Stimulated activated CD4-positive, alpha-beta T cell treated with anti-CD3 and anti-CD28 coated beads, Interleukin-1b, Interleukin-23, amount 100 ng/mL, for 1 hour (primary cell): ENCODE measurements at places on chromosomes 7 and 10.

GRCh38 chr7:113100121-113100603 lies 13.5 kb upstream of the GPR85 start:
- DNase-seq: no peak

- no peak for DNase-seq
Measured at GRCh38 chr10:1567152-1567551, 170.2 kb downstream of the ADARB2 start.

GRCh38 chr10:86164174-86164774 lies 202.3 kb downstream of the GRID1 start:
- DNase-seq: no peak

DNA sequence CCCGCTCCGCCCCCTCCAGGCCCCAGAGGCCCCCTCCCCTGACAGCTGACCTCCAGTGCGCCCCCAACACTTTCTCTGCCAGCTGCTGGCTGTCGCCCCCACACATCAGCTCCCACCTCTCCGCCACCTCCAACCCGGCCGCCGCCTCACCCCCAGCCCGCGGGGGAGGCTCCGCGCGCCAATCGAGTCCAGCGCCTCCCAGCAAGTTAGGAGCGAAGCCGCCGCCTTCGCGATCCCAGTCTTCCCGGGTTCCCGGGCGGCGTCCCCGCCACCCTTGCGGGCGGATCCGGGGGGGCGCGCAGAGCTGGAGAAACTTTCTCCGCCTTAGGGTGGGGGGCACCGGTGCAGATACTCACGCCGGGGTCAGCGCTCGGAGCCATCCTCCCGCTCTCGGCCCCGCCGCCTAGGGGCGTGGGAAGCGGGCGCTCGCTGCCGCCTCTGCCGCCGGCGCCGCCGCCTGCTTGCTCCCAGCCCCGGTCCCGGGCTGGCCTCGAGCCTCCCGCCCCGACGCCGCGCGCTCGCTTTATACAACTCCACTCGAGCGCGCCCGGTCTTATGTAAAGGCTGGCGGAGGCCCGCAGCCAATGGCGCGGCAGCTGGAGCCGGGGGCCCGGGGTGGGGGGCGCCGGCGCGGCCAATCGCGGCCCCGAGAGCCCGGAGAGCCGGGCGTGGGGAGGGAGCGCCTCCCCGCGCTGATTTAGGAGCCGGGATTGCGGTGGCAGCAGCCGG lies at the start of gene CRTAC1:
Gene CRTAC1, minus strand, starts transcription at position 529 of the 729 bp plus-strand sequence. Its CDS starts 149 bp downstream, at position 380.
- no peak for DNase-seq

DNA sequence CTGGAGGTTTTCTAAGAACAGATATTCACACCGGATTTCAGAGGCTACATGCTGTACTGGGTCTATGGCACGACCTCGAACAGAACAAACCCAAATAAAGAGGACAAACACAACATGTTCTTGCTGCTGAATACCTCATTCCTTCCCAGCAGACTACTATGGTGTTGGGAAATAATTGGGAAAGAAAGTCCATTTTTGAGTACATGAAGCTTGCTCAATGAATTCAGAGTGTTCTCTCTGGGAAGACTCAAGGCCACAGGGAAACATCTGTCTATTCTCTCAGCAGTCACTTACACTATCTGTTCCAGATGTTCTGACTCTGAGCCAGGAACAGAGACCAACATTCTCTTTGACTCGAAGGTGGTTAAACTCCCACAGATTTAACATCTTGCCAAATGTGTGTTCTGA lies 30.9 kb downstream of the LAMB1 start:
- no peak for DNase-seq

- no peak for DNase-seq
Measured at GRCh38 chr10:30639946-30640786, 10.6 kb upstream of the LYZL2 start.

DNA sequence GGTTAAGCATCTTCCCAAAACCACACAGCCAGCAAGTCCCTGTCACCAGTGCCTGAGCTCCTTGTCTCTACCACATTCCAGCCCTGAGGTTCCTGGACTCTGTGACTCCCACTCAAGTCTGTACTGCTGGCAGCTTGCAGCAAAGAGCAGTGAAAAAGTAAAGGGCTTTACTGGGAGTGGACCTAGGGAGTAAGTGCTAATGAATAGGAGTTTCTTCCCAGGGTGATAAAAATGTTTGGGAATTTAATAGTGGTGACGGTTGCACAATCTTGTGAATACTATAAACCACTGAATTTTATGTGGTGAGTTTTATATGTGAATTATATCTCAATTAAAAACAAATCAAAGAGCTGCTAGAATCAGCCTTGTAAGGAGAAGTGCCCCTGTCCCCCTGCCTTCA lies 22.6 kb downstream of the HSPA12A start:
- no peak for DNase-seq

GRCh38 chr10:21487416-21488180 lies 37.9 kb downstream of the SKIDA1 start:
- DNase-seq: no peak
